ENCODE measurements at places on chromosomes 6 and 20. TPM values are rescaled to one million over a fixed set of nuclear protein-coding genes. Genes with fewer than 3 reads are reported as not detected.

ZBTB12 gene
- 6.4 TPM for total RNA-seq

DNA sequence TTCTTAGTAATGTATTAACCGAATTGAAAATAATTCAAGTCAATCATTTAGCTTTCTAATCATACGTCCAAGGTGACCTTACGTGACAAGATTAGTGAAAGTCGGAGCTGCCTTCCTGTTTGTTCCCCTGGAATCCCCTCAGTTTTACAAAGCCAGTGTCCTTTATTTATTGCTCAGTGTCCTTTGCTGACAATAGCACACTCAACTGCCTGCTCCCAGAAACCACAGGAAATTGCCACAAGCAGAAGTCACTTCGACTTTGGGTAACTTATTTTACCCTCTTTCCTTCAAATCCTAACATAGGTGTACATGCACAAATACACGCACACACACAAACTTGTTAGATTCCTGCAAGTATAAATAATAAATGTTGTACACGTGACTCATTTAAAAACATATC lies 1167.7 kb upstream of the ADGRB3 start:
- DNase-seq, result no peak

DNA sequence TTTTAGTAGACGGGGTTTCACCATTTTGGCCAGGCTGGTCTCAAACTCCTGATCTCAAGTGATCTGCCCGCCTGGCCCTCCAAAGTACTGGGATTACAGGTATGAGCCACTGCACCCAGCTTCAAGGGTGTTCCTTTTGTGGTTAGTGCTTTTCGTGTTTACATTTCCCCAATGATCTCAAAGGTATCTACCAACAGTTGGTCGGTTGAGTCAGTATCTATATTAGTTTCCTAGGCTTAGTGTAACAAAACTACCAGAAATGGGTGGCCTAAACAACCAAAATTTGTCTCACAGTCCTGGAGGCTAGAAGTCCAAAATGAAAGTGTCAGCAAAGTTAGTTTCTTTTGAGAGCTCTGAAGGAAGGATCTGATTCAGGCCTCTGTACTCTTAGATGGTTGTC lies 30.1 kb downstream of the CASP8AP2 start:
- no peak for DNase-seq

- peak; percentile 61 for DNase-seq
These were observed 6.0 kb downstream of the TCF21 start for GRCh38 chr6:133894795-133895358.

- DNase-seq, result no peak
These were observed 57.5 kb downstream of the MYLK4 start for GRCh38 chr6:2693231-2693630.
